ENCODE measurements at places on chromosomes 12 and 14.
A peak's percentile ranks its signal among the peaks of the same experiment; 100 is the strongest.

DNA sequence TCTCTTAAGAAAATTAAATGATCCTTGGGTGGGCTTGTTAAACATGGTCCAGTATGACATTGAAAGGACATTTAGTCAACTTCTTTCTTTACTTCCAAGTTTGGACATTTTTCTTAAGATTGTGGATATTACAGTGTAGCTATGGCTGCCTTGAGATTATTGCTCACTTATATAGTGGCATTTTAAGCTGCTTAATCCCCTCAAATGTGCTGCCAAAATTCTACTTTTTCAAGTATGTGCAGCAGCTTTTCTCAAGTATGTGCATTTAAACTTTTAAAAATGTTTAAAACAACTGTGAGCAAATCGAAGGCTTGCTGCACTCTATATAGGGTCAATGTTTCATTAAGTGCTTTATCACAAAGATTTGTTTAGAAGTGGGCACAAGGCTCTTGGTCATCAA lies 7.4 kb downstream of the TXNRD1 start:
- DNase-seq, result no peak

DNA sequence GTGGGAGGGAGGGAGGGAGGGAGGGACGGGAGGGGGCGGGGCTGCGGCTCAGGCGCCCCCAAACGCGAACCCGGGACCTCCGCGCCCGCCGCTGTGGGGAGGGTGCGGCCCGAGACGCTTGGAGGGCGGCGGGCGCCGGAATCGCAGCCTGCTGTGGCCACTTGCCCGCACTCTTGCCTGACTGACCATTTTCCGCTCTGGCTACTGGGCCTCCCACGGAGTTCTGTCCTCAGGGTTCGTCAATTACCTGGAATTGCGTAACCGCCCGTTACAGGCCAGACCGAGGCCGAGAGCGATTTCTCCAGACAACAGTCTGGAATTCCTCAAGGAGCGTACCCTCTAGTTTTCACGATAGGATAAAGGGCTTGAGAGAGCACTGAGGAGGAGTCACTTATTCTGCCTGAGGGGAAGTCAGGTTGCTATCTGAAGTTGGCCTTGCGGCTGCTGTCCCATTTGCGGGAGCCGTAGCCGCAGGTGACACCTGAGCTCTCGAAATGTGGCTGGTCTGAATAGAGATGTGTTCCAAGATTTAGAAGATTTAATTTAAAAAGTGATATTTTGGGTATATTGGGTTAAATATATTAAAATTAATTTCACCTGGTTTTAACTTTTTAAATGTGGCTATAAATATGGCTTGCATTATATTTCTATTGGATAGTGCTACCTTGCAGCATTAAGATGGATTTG lies 446 bp upstream of the ZNF641 start:
- DNase-seq, result peak; percentile 23

GRCh38 chr14:92459030-92459949 lies 54.3 kb upstream of the RIN3 start:
- no peak for DNase-seq

DNA sequence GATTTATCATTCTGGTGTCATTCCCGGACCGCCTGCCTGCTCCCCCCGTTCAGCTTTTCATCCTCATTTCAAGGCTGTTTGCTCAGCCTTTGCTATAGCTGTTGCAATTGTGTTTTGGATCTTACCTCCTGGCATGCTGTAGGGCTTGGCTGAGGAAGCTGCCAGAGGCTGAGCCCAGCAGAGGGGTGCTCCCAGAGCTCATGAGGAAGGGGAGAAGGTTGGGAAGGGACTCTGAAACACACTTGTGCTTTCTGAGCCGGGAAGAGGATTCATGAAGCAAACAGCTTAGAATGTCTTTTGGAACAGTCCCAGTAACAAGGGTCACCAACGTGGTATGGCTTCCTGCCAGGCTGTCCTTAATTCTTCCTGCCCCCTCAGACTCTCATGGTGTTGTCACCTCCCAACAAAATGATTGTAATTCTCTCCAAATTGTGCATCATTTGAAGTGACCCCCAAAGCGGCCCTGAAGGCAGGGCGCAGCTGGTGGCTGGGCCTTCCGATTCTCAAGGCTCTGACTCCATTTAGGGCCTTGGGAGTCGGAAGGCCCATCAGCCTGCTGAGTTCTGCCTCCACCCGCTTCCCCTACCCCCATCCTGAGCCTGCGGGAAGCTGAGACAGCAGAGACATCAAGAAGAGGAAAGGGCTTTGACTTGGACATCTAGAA lies 111.9 kb upstream of the ARHGAP5 start:
- no peak for DNase-seq

DNA sequence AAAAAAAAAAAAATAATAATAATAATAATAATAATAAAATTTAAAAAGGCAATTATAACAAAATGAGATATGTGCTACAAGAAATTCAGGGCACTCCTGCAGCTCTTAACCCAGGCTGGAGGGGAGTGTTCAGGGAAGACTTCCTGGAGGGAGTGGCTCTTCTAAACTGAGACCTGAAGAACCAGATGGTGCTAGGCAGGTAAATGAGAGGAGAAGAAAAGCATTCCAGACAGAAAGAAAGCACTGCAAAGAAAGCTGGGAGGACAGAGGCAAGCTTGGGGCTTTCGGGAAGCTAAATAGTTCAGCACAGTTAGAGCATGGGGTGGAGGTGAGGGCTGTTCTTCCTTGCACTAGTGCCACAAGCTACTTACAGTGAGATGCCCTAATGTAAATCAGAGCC lies 9.9 kb upstream of the SRSF9 start:
- no peak for DNase-seq

GRCh38 chr12:79019672-79020071 lies 155.1 kb downstream of the SYT1 start:
- no peak for DNase-seq

- DNase-seq, result peak; percentile 35
Measured at GRCh38 chr14:76720382-76720813, 40.9 kb upstream of the VASH1 start.

DNA sequence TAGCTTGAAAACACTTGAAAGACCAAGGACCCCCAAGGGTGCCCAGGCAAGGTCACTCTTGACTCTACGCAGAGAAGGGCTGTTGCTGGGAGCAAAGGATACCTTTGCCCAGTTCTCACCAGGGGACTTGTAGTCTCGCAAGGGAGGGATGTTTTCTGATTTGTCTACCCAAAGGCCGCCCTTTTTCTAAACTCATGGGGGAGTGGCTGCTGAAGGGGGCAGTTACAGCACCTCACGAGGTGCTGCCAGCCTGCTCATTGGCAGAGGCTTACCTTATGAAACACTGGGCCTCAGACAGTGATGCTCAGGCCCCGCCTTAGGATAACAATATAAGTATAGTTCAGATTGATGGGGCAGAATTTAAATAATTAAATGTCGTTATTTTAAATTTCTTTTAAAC lies 107.0 kb downstream of the ETV6 start:
- no peak for DNase-seq

DNA sequence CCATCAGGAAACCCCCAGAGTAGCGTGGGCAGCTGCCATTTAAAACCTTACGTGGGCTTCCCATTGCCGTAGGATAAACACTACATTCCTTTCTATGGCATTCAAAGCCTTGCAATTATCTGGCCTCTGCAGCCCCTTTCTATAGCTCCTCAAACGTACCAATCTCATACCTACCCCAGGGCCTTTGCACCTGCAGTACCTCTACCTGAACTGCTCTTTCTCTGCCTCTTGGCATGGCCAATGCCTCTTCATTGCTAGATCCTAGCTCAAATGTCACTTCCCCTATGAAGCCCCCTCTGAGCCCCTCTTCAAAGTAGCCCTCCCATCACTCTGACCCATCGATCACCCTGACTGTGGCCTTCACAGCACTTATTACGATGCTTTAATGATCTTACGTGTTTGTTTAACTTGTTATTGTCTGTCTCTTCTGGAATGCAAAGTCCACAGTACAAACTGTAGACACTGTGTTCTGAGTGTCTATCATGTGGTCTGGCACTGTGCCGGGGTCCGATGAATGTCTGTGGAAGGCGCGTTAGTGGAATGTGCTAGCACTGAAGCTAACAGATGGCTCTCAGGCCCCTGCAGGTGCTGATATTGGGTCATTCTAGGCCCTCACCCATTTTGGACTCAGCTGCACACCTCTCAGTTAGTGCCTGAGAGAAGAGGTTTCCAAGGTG lies 157.3 kb upstream of the NOS1 start:
- DNase-seq, result no peak

DNA sequence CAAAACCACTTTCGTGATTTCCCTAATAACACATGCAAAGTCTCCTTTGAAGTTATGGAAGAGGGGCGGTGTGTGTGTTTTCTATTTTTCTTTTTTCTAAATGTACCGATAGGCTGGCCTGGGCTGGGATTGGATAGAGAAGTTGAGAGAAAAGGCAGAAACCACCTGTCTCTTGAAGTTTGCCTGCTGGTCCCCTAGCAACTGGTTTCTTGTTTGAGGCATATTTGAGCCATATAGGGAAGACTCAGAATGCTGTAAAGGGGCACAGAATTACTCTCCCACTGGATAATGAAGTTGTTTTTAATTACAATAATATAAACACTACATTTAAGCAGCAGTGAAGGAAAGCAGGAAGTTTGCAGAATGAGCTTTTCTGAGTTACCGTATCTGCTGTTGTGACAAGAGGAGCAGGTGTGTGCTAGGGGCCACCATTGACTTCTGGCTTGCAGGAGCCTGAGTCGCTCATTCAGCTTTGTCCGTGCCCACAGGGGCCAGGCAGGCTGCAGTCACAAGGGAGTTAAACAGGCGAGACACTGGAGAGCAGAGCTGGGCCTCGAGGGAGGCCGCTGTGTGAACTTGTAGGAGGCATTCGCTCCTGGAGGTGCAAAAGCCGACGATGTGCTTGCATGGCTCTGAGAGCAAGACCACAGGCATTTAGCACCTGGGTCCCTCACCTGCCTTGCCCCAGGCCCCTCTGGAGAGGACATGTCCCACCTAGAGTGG lies 173.8 kb upstream of the RGS6 start:
- DNase-seq, result no peak

- DNase-seq, result no peak
Measured at GRCh38 chr12:69999561-69999960, 174.5 kb downstream of the MYRFL start.

DNA sequence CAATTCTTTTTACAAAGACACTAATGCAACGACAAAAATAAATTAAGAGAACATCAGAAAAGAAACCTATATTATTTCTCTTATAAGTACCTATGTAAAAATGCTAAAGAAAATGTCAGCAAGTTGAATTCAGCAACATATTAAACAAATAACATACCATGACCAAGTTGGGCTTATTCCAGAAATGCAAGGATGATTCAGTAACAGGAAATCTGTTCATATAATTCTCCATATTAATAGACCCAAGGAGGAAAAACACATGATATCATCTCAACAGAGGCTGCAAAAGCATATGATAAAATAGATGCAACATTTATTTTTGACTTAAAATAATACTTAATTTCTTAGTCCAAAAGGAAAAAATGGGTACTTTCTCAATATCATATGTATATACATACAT lies 25.1 kb upstream of the GPHB5 start:
- no peak for DNase-seq

DNA sequence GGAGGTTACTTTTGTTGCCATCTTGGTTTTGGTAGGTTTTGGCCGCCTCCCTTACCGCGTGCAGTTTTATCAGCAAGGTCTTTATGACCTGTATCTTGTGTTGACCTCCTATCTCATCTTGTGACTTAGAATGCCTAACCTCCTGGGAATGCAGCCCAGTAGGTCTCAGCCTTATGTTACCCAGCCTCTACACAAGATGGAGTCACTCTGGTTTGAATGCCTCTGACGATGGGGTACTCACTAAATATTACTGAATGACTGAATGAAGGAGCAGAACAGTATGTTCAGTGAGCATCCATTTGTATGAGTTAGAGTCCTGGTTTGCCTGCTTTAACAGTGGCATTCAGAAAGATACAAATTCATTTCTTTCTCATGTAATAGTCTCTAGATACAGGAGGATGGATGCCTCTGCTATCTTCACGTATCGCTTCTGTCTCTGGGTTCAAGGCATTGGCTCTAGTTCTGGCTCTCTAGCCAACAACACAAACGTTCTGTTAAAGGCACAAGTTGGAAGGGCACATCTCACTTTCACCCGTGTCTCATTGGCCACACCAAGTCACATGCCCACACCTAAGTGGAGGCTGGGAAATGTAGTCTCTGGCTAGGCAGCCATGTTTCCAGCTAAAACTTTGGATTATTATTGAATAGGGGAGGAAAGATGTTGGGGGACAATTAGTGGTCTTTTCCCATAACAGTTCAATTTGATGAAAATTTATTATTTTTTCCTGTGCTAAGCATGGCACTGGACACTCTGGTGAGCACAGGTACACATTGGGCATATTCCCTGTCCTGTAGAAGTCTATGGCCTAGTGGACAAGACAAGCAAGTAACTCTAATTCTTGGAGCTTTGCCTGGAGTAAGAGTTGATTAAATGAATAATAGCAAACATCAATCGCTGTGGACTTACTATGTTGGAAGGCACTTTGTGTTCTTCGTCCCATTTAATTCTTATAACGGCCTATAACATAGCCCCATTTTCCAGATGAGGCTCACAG lies 75.2 kb upstream of the RPH3A start:
- DNase-seq, result peak; percentile 27

DNA sequence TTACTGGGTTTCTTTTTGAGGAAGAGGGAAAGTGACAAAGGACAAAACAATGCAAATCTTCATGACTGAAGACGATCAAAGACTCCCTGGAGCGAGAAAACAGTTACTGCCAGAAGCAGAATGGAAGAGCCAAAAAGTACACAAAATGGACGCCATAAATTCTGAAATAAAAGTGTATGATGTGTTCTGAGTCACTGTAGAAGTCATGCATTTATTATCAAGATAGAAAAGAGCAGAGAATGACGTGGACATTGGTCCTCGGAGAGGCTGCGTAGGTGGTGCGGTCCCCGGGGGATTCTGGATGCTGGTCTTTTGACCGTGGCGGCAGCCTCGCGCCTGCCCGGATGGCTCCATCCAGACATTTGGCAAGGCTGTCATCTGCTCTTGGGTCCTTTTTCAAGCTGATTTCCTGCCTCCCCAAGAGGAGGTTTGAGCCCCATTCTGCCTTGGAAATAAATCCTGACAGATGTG lies 52.8 kb downstream of the C14orf132 start:
- no peak for DNase-seq

GRCh38 chr12:96108321-96108720 lies 72.9 kb upstream of the LTA4H start:
- peak; percentile 22 for DNase-seq

- no peak for DNase-seq
Measured at GRCh38 chr12:54622463-54623183, 12.1 kb downstream of the LACRT start.

- peak; percentile 86 for DNase-seq
Measured at GRCh38 chr14:24365600-24366412, 2.2 kb upstream of the NFATC4 start.

DNA sequence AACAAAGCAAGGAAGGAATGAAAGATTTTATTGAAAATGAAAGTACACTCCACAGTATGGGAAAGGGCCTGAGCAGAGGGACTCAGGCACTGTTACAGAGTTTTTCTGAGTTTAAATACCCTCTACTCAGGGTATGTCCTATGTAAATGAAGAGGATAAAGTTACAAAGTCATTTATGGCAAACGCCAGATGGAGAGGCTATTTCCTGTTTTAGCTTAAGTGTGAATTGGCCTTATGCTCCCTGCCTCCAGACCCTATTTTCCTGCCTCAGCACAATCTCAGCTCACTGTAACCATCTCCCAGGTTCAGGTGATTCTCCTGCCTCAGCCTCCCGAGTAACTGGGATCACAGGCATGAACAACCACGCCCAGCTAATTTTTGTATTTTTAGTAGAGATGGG lies 6.8 kb upstream of the PHC1 start:
- no peak for DNase-seq
